ENCODE measurements at places on chromosomes 11 and 22.

GRCh38 chr11:102266099-102266498, 51.2 kb upstream of the BIRC3 start:
- DNase-seq = no peak

DNA sequence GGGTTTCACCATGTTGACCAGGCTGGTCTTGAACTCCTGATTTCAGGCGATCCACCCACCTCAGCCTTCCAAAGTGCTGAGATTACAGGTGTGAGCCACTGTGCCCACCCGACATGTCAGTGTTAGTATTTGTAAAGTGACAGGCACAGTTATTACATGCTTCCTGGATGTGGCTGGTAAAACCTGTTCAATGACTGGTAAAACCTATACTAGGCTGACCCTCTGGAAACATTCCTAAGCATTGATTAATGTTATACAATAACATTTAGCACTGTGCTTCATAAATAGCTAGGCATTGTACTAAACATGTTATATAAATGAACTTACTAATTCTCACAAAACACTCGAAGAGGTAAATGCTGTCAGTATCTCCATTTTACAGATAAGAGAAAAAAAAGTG, 20.9 kb upstream of the JHY start:
- DNase-seq = no peak

GRCh38 chr11:57974132-57974531, 49.5 kb upstream of the OR9Q1 start:
- DNase-seq = no peak

DNA sequence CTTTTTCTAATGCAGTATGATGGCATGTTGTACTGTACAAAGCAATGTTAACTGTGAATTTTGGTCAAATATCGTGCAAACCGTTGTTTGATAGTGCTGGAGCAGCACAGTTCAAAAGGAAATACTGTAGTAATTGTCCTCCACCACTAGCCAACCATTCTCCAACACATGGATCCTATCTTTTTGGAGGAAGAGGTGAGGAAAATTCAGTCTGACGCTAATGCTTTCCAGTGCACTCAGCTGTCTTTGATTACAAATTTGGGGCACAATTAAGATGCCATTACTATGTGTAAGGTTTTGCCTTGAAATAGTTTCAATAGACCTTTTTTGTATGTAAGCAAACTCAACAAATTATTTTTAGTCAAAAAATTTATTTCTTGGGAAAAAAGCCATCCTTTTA, 240.5 kb upstream of the CCDC179 start:
- DNase-seq = no peak

DNA sequence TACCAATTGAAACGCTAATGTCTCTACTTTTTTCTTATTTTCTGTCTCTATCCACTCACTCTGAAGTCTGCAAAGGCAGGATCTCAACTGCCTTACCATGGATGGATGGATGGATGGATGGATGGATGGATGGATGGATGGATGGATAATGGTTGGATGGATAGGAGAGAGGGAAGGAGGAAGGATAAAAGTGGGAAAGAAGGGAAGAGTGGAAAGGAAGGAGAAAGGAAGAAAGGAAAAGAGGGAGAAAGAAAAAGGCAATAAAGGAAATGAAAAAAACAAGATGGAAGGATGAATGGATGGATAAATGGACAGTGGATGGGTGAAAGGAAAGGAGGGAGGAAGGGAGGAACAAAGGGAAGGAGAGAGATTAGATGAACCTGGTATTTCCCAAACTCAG, 506.0 kb downstream of the MN1 start:
- no peak for DNase-seq

- DNase-seq = no peak
Observed at GRCh38 chr11:83554876-83555275, 268.7 kb upstream of the CCDC90B start.

GRCh38 chr11:19953909-19954308, 206.4 kb downstream of the DBX1 start:
- peak; percentile 95 for DNase-seq

All from pons (tissue), 1 donor.